ENCODE measurements at places on chromosomes 5 and 9. TPM values are rescaled to one million over a fixed set of nuclear protein-coding genes. Genes with fewer than 3 reads are reported as not detected.

RFX3 gene
- 71.4 TPM for total RNA-seq

MCTP1 gene
- total RNA-seq = 147 TPM

LRRC70 gene
- total RNA-seq = 4.1 TPM

PRKACG gene
- total RNA-seq = not detected

ZFR gene
- total RNA-seq = 135 TPM

HRCT1 gene
- not detected for total RNA-seq

FANCC gene
- total RNA-seq = 12.3 TPM

PCDHGA4 gene
- 8.4 TPM for total RNA-seq

TPPP gene
- 16.2 TPM for total RNA-seq

SV2C gene
- 1.7 TPM for total RNA-seq

IL9 gene
- total RNA-seq = not detected

MAST4 gene
- 13.6 TPM for total RNA-seq

MAMDC4 gene
- 2.5 TPM for total RNA-seq

GPR21 gene
- total RNA-seq = 13.3 TPM

YIPF5 gene
- total RNA-seq = 81.7 TPM

CD72 gene
- total RNA-seq = 0.47 TPM

PCDHA6 gene
- total RNA-seq = 24.8 TPM

GFI1B gene
- total RNA-seq = not detected

CYLC2 gene
- not detected for total RNA-seq

TDRD7 gene
- total RNA-seq = 33.2 TPM

HNRNPH1 gene
- total RNA-seq = 755 TPM

NMUR2 gene
- not detected for total RNA-seq

CDH12 gene
- total RNA-seq = 38.4 TPM

SH3RF2 gene
- 0.31 TPM for total RNA-seq

MTREX gene
- total RNA-seq = 118 TPM

LRRC19 gene
- not detected for total RNA-seq

RRAGA gene
- 56.1 TPM for total RNA-seq

F12 gene
- total RNA-seq = 3.9 TPM

SLC6A18 gene
- not detected for total RNA-seq

CCDC183 gene
- 2.8 TPM for total RNA-seq

DOCK8 gene
- total RNA-seq = 3.6 TPM

IQGAP2 gene
- 20.7 TPM for total RNA-seq

RETREG1 gene
- total RNA-seq = 71.3 TPM

LECT2 gene
- not detected for total RNA-seq

OR1J1 gene
- total RNA-seq = not detected

F2RL1 gene
- total RNA-seq = 2.8 TPM

AGXT2 gene
- not detected for total RNA-seq

SPINK6 gene
- not detected for total RNA-seq

TAF11L10 gene
- not detected for total RNA-seq

LCN15 gene
- total RNA-seq = not detected

NUTM2F gene
- total RNA-seq = not detected

TSLP gene
- total RNA-seq = not detected

FAM221B gene
- not detected for total RNA-seq

FBXO4 gene
- 18.6 TPM for total RNA-seq

UBE2QL1 gene
- total RNA-seq = 46.3 TPM

DPYSL3 gene
- 977 TPM for total RNA-seq

MZB1 gene
- total RNA-seq = not detected

PHF24 gene
- 25.6 TPM for total RNA-seq

C5orf52 gene
- total RNA-seq = not detected

GPR151 gene
- 0.31 TPM for total RNA-seq

SNCAIP gene
- 48.2 TPM for total RNA-seq

PCDHA8 gene
- total RNA-seq = 11.1 TPM

Data from occipital lobe (tissue), 3 donors.